ENCODE measurements at places on chromosomes 2 and 18.

DNA sequence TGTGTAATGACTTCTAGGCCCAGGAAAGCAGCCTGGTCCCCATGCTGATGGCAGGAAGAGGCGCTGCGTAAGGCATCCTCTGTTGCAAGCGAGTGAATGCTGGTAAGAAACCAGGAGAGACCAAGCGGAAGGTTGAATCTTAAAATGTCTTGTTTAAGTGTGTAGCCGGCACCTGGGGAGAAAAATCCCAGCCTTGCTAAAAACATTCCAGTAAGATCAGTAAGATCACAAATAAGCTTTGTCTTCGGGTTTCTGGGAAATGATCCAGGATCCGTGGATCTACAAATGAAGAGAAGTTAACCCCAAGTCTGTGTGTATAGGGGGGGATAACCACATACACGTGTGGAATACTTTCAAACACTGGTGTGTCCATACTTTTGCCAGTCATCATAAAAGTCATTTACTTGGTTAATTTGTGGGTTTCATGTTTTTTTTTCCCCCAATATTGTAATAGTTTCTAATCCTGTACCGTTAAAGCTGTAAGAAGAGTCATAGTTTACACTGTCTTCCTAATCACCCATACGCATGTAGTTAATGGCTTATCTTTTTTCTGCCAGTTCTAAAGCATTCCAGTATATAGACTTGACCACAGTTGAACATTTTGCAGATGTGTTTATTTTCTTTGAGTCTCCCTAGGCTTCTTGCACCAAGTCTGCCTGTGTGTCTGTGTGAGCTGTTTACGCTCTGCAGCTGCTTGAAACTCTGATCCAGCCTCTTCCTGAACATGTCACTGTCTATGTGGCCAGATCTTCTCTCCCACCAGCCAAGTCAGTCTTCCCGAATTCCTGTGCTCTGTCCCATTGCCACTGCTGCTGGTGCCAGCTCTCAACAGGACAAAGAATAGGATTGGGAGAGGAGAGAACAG, 135.9 kb upstream of the ARL4C start:
- no peak for DNase-seq

GRCh38 chr18:60649107-60649506, 276.5 kb upstream of the MC4R start:
- DNase-seq = no peak

DNA sequence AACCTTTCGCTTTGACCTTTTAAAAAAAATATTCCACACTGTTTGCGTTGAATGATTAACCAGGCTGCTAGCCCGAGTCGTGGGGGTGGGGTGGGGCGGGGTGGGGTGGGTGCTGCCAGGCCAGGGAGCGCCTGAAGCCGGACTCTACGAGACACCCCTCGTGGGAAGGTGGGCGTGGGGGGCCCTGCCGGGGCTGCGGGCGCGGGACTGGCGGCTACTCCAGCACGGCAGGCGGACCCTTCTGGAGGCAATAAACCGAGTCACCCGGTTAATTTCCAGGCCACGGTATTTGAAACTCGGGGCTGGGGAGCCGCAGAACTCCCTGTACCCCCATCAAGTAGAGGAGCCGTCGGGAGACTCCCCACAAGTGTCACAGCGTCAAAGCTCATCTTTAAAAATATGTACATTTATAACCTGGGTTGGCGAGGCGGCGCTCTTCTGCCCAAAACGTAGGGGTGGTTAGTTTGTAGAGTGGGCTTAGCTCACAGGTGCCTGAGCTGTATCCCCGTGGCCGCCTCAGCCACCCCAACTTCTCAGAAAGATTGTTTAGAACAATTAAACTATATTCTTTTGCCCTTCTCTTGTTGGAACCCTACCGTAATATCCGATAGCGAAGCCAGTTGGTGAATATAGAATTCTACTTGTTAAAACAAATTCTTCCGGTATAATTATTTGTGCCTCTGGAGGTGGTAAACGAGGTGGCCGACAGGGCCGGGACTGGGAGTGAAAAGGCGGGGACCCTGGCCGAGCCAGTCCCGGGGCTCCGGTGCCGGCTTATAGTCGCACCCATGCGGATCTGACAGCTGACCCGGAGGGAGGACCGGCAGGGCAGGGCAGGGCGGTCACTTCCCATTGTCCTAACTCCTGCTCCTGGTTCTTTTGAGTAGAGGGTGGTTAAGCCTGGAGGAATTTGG, 1.4 kb downstream of the B3GNT2 start:
- peak; percentile 50 for DNase-seq

- no peak for DNase-seq
Measured at GRCh38 chr2:157404363-157404762, 39.5 kb downstream of the CYTIP start.

- DNase-seq = no peak
Measured at GRCh38 chr2:169324581-169325260, 37.6 kb downstream of the LRP2 start.

All from RPMI8226 (cell line).